ENCODE measurements at places on chromosomes 16 and 17. TPM values are rescaled to one million over a fixed set of nuclear protein-coding genes. Genes with fewer than 3 reads are reported as not detected.

DNA sequence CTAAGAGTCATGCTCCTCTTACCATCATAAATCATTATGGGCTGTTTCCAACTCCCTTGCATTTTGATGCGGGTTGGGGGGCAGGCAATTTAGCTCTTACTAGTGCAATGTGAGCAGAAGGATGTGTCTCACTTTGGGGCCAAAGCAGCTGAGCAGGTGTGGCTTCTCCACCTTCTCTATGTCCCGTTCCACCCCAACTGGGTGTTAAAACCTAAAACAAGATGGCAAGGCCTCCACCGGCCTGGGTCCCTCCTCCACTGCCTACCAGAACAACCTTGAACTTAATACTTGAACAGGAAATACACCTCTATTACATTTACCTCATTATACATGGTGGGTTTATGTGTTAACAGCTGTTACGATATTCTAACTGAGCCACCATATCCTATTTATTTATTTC lies 52.8 kb downstream of the TOX3 start:
- no peak for DNase-seq

- DNase-seq: no peak
Measured at GRCh38 chr17:65553009-65553645, 8.3 kb downstream of the AXIN2 start.

DNA sequence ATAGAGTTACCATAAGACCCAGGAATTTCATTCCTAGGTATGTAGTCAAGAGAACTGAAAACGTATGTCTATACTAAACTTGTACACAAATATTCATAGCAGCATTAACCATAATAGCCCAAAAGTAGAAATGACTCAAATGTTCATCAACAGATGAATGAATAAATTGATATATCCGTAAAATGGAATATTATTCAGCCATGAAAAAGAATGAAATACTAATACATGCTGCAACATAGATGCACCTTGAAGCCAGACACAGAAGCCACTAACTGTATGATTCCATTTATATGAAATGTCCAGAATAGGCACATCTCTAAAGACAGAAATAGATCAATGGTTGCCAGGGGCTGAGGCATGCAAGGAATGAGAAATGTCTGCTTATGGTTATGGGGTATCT lies 484.1 kb downstream of the SLC39A11 start:
- no peak for DNase-seq

- no peak for DNase-seq
Measured at GRCh38 chr17:29682987-29683386, 60.3 kb upstream of the CORO6 start.

- no peak for DNase-seq
Measured at GRCh38 chr17:64156670-64157069, 26.7 kb upstream of the ERN1 start.

- no peak for DNase-seq
Measured at GRCh38 chr17:31743797-31744196, 115.2 kb downstream of the COPRS start.

- no peak for DNase-seq
Measured at GRCh38 chr17:41769346-41769862, 17.1 kb downstream of the JUP start.

DNA sequence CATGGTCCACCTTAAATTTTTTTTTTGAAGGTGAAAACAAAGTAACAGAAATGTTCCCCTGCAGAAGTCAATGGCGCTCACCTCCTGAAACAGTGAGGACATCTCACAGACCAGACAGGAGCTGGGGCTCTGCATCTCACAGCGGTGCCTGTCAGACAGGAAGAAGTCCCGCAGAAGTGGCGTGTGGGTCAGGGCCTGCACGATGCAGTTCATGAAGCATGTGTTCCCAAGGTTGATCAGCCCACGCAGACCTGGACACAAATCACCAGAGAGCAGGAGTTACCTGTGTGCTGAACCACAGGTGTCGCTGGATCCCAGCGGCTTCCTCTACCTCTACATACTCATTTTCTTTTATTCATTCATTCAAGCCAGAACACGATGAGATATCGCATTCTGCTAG lies 24.9 kb downstream of the USP22 start:
- no peak for DNase-seq

GRCh38 chr16:54273566-54273965 lies 13.0 kb downstream of the IRX3 start:
- DNase-seq: no peak

GRCh38 chr17:50815400-50815799 lies 20.0 kb upstream of the WFIKKN2 start:
- DNase-seq: no peak

GRCh38 chr17:43619705-43620104 lies 42.0 kb downstream of the MEOX1 start:
- DNase-seq: no peak

DNA sequence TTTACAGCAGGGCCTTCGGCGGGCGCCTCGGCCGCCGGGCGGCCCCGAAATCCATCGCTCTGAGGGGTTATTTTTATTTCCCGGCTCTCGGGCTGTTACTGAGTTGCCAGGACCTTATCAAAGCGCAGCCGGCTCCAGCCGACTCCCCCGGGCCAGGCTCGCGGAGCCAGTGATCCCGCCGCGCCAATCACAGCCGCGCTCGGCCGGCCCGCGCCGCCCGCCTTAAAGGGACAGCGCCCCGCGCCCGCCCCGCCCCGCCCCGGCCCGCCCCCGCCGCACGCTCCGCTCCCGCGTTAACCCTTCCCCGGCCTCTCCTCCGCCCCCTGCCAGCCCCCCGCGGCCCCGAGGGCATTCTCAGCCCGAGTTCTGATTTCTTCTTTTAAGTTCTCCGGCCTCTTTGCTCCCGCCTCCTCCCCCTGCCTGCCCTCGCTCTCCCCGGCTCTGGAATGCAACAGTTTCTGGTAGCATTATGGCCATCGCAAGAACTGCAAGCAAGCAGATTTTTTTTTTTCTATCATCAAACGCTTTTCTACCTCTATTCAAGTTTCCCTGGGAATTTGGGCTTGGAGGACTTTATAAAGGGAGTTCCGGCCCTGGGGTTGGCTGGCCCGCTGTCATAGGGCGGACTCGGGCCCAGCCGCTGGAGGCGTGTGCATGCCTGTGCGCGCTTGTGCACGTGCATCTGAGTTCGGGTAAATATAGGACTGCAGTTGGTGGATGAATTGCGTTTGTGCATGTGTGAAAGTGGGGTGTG lies at the start of gene AXIN2:
TSS of gene AXIN2 (minus strand) at position 197 of the 754 bp plus-strand sequence. CDS start 3,028 bp downstream, outside the sequence.
- no peak for DNase-seq

DNA sequence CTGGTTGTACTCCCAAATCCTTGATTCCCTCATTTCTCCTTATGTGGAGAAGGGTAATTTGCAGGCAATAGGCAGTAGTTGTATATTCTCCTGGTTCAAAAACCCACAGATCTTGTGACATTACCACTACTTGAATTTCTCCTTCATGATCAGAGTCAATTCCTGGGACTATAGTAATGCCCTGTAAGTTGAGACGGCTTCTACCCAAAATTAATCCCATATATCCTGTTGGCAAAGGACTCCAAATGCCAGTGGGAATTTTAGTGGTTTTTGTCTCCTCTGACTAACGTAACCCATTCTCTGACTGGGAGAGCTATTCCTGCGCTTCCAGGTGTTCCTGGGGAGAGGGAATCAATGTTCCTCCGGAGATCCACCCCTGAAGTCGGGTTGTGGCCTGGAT lies 11.6 kb upstream of the ZNF689 start:
- no peak for DNase-seq

- no peak for DNase-seq
Measured at GRCh38 chr17:8459107-8459506, 23.4 kb downstream of the NDEL1 start.

GRCh38 chr16:1610071-1610898 lies 1.6 kb downstream of the IFT140 start:
- peak; percentile 54 for DNase-seq

DNA sequence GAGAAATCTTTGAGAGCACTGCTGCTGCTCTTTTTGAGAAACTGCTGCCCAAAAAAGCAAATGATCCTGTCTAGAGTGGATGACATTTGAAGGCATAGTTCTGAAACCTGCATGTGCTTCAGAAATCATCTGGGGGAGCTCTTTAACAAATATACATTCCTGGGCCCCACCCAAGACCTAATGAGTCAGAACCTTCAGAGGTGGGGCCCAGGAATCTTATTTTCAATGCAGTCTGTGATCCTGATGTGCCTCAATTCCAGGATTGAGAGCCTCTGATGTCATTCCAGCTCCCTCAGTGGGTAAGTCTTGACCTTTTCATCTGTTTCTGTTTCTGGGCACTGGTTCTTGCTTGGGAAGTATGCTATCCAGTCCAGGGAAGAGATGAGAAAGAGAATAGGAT lies 42.3 kb downstream of the HNF1B start:
- DNase-seq: no peak

DNA sequence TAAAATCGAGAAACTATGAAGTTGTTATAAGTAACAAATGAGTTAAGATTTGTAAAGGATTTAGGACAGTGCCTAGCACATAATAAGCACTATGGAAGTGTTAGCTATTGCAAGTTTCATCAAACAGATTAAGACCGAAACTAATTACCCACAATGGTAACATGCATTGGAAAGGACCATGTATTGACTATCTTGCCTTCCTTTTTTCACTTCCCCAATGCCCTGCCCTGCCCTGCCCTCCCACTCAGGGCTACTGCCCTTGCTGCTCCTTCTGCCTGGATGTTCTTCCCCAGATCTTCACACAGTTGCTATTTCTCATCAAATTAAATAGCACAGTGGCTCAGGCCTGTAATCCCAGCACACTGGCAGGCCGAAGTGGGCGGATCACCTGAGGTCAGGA lies 202.1 kb upstream of the PSMD7 start:
- DNase-seq: no peak

- no peak for DNase-seq
Measured at GRCh38 chr17:40122999-40123810, 1.4 kb downstream of the MSL1 start.

GRCh38 chr16:17329391-17329790 lies 141.4 kb downstream of the XYLT1 start:
- no peak for DNase-seq

Gene ZNF213
- 12.3 TPM for total RNA-seq

Gene GPRC5C
- 57.1 TPM for total RNA-seq

Gene PRR15L
- 0.18 TPM for total RNA-seq

Gene KCNJ18
- not detected for total RNA-seq

Gene PYY
- not detected for total RNA-seq

Gene C17orf78
- not detected for total RNA-seq

Data from Panc1 (cell line).